ENCODE measurements at places on chromosomes 6 and 20.

- DNase-seq, result no peak
Observed at GRCh38 chr20:19275630-19276071, 63.2 kb downstream of the SLC24A3 start.

DNA sequence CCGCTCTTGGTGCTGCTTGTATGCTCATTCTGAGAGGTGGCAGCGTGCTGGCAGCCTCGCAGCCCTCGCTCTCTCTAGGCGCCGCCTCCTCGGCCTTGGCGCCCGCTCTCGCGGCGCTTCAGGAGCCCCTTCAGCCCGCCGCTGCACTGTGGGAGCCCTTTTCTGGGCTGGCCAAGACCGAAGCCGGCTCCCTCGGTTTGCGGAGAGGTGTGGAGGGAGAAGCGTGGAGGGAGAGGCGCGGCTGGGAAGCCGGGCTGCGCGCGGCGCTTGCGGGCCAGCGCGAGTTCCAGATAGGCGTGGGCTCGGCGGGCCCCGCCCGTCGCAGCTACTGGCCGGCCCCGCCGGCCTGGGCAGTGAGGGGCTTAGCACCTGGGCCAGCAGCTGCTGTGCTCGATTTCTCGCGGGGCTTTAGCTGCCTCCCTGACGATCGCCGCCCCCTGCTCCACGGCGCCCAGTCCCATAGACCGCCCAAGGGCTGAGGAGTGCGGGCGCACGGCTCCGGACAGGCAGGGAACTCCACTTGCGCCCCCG is 19.5 kb upstream of the FAM8A1 start:
- peak; percentile 8 for DNase-seq

- DNase-seq, result no peak
Observed at GRCh38 chr6:1417718-1418117, 28.3 kb downstream of the FOXF2 start.

GRCh38 chr6:135179372-135179771 is 1.7 kb upstream of the MYB start:
- no peak for DNase-seq

- peak; percentile 64 for DNase-seq
Observed at GRCh38 chr6:119676230-119676629, 326.7 kb upstream of the MAN1A1 start.

DNA sequence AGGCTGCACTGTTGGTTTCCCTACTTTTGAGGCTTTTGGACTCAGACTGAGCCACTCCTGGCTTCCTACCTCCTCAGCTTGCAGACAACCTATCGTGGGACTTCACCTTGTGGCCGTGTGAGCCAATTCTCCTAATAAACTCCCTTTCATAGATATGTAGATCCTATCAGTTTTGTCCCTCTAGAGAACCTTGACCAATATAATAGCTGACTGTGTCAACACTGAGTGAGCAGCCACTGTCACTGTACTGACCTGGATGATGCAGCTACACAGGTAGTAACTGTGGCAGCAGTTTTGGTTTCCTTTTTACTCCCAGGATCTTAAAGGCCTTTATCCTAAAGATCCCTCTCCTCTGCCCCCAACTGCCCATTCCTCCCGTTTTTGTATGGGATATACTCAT is 70.2 kb downstream of the SLC22A3 start:
- DNase-seq, result no peak

- DNase-seq, result no peak
Observed at GRCh38 chr6:77425216-77425615, 38.1 kb downstream of the HTR1B start.

DNA sequence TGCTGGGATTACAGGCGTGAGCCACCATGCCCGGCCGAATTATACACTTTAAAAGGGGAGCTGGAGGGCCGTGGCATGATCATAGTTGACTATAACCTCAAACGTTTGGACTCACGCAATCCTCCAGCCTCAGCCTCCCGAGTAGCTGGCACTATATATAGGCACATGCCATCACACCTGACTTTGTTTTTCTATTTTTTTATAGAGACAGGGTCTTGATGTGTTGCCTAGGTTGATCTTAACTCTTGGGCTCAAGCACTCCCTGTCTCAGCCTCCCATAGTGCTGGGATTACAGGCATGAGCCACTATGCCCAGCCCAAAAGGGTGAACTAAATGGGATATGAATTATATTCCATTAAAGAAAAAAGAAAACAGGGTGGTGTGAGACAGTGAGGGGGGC is 7.8 kb downstream of the PTGIS start:
- no peak for DNase-seq

DNA sequence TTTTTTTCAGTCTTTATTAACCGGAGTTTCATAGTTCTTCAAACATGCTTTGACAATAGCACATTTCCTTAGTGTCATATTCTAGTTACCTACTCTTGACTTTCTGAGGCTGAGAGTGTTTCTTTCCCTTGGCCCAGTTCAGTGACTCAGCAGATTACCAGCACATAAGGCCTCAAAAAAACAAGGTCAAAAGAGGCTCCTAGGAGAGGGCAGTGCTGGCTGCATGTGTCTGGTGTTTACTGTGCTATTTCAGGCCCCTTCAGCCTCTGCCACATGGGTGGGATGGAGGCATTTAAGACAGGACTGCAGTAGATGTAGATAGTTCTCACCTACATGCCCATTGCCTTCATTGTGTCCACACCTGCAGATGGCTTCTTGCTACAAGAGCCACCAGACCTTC is 198.2 kb upstream of the SSTR4 start:
- DNase-seq, result no peak

DNA sequence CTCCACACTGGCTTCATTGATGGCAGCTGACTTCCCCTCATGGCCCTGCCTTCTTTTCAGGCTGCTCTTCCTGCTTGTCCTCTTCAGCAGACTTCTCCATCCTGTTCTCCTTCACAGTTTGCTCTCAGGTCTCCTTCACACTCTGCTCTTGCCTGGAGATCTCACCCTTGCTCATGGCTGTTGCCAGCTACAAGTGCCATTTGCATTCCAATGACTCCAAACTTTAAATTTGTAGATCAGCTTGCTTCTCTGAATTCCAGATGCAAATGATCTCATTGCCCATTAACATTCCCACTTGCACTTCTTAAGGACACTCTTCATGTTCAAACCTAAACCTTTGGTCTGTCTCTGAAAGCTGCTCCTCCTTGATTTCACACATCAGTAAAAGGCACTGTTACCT is 343.0 kb downstream of the QKI start:
- no peak for DNase-seq

- DNase-seq, result no peak
Observed at GRCh38 chr20:35462351-35462750, 7.0 kb downstream of the CEP250 start.

DNA sequence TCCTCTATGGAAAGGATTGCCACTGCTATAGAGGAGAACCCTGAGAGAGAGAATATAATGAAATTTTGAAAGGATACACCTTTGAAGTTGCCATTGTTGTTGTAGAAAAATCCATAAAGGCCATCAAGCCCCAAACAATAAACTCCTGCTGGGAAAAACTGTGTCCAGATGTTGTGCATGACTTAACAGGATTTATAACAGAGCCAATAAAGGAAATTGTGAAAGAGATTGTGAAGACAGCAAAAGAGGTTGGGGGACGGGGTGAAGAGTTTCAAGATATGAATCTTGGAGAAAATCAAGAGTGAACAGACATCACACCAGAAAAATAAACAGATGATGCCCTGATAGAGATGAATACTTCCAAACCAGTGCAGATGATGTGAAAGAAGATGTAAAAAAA is 396.4 kb downstream of the BCKDHB start:
- no peak for DNase-seq

GRCh38 chr6:16136091-16136490 is 7.2 kb downstream of the MYLIP start:
- DNase-seq, result no peak

GRCh38 chr6:100810015-100810414 is 71.1 kb downstream of the ASCC3 start:
- DNase-seq, result no peak

- no peak for DNase-seq
Observed at GRCh38 chr6:41648070-41648585, 9.9 kb downstream of the MDFI start.

DNA sequence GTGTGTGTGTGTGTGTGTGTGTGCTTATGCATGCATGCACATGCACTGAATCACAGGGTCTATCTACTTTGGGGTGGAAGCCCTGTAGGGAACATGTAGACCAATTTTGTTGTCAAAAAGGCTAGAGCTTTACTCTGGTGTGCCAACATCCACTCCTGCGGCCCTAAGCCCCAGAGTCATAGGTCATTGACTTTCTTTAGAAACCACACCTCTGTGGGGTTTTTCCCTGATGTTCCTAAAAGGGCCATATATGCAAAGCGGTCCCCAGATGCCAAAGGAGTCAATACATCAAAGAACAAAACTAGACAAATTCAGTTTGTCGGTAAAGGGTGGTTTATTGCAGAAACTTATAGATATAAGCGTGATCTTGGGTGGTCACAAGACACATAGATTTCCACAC is 29.8 kb upstream of the SLC2A12 start:
- DNase-seq, result no peak

GRCh38 chr6:84103029-84103428 is 69.5 kb downstream of the MRAP2 start:
- DNase-seq, result no peak

DNA sequence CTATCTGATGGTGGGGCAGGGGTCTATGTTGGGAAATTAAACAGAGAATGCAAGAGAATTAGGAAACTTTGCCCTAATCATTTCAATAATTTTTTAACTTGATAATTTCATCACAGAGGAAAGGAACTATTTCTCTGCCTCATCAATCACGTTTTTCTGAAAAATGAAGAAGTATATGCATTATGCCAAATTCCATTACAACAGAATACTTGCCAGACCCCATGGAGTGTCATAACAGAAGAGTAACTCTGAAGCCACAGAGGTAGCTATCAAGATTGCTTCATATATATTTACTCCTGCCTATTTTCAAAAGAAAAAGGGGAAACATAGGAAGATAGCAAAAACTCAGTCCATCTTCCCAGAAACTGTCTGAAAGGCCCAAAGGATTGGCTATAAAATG is 5.7 kb upstream of the USP49 start:
- DNase-seq, result peak; percentile 61

DNA sequence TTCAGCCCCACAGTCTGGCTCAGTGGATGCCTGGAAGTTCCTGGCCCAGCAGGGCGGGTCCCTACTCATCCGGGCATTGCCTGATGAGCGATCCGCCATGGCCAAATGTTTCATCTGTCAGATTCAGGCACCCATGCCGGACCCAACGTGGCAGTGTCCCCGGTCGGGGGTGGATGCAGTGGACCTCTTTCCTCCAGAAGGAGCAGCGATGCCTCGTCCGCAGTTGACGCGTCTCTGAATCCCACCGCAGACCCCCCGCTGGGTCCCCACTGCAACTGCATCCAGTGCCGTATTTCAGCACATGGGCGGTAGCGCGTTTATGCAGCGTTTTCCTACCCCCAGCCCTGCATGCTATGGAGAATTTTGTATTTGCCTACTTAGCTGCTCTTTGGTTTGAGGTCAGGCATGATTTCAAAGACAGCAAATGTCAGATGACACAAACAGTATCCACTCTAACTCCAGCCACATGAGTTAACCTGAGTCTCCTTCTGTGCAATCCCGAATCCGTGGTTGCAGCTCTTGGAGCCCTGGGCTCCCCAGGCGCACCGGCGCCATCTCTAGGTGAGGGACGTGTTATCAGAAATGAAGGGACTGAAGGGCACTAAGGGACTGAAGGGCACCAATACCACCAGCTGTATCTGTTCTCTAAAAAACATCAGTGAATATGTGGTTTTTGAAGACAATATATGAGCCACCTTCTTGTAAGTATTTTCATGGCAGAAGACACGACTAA is 72.6 kb upstream of the THBS2 start:
- peak; percentile 36 for DNase-seq

GRCh38 chr6:31622684-31623091 is 2.2 kb downstream of the PRRC2A start:
- peak; percentile 34 for DNase-seq

DNA sequence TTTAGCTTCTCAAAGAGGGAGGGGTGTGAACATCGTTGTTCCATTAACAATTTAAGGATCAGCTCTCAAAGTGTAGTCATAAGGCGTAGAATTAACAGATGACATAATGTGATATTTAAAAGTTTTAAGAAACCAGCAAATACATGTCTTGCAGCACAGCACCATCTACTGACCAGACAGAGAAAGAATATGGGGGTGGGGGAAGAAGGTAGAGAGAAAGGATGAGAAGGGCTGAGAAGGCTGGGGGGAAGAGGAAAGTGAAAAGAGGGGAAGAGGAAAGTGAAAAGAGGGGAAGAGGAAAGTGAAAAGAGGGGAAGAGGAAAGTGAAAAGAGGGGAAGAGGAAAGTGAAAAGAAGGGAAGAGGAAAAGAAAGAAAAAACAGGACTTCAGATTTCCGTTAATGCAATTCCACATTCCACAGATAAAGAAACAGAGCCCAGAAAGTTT is 80.9 kb downstream of the HAO1 start:
- peak; percentile 55 for DNase-seq

DNA sequence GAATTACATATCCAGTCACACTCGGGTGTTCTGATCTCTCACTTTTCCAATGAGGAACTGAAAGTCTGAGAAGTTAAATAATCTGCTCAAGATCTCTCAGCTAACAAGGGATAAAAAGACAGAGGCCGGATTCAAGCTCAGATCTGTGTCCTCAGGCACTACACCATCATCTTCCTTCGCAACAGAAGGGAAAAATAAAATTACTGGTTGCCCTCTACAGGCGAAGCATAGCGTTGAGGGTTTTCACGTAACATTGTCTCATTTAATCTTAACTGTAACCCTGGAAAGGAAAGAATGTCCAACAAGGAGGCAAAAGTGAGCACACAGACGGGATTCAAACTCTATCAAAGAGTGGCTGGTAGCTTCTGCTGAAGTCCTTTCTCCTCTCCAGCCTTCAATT is 67.8 kb upstream of the ANKEF1 start:
- DNase-seq, result no peak

DNA sequence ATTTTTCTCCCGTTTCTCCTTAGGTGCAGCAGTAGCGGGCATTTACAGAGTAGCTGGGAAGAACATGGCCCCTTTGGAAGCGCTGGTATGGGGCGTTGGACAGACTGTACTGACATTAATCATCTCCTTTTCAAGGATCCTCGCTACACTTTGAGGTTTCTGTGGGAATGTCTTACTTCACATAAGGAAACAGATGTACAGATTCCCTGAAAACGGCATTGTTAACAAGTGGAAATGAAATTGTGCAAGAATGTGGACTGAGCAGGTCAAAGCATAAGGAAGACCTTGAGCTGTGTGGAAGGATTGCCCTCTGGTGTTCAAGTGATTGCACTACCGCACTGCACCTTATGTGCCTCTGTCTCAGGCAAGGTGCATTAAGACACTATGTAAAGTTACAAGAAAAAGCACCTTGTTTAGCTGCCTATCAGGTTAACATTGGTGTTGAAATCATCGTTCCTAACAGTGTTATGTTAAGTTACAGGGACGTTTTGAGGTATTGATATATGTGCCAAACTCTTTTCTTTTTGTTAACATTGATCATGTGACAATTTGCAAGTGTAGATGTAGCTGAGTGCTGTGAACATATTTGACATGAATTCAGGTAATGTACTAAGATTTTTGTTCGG is 38.0 kb downstream of the TMEM170B start:
- peak; percentile 83 for DNase-seq

- no peak for DNase-seq
Observed at GRCh38 chr6:13794184-13794583, 20.2 kb downstream of the MCUR1 start.

- no peak for DNase-seq
Observed at GRCh38 chr20:63475209-63475608, 2.8 kb upstream of the KCNQ2 start.

GRCh38 chr6:1695546-1696462 is 86.1 kb downstream of the FOXC1 start:
- no peak for DNase-seq

Measured in inflammatory macrophage treated with lipopolysaccharide for 4 hours (primary cell).